ENCODE measurements at places on chromosomes 4 and X. TPM values are rescaled to one million over a fixed set of nuclear protein-coding genes. Genes with fewer than 3 reads are reported as not detected.

RAI2 gene
- 21.5 TPM for total RNA-seq

GRCh38 chrX:29666366-29666765 is 549.0 kb upstream of the MAGEB2 start:
- DNase-seq, result no peak

GRCh38 chr4:112516471-112517066 is 589 bp upstream of the NEUROG2 start:
- DNase-seq, result no peak

XG gene
- 1.3 TPM for total RNA-seq

DNA sequence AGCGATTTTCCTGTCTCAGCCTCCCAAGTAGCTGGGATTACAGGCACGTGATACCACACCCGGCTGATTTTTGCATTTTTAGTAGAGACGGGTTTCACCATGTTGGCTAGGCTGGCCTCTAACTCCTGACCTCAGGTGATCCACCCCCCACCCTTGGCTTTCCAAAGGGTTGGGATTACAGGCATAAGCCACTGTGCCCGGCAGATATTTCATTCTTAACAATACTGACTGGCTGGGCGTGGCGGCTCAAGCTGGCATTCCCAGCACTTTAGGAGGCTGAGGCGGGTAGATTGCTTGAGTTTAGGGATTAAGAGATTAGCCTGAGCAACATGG is 1.3 kb downstream of the PQBP1 start:
- no peak for DNase-seq

CXXC4 gene
- total RNA-seq, result not detected

PGAM4 gene
- total RNA-seq, result not detected

All from ascending aorta (tissue), 2 donors.